ENCODE measurements at places on chromosomes 7 and 10.

- DNase-seq: no peak
Observed at GRCh38 chr10:95388539-95388938, 97.7 kb upstream of the PDLIM1 start.

GRCh38 chr7:50807026-50807730, 24.5 kb upstream of the GRB10 start:
- no peak for DNase-seq

GRCh38 chr10:98077223-98077622, 46.8 kb upstream of the CRTAC1 start:
- DNase-seq: no peak

GRCh38 chr7:601595-602340, 82.1 kb upstream of the PDGFA start:
- DNase-seq: peak; percentile 74

DNA sequence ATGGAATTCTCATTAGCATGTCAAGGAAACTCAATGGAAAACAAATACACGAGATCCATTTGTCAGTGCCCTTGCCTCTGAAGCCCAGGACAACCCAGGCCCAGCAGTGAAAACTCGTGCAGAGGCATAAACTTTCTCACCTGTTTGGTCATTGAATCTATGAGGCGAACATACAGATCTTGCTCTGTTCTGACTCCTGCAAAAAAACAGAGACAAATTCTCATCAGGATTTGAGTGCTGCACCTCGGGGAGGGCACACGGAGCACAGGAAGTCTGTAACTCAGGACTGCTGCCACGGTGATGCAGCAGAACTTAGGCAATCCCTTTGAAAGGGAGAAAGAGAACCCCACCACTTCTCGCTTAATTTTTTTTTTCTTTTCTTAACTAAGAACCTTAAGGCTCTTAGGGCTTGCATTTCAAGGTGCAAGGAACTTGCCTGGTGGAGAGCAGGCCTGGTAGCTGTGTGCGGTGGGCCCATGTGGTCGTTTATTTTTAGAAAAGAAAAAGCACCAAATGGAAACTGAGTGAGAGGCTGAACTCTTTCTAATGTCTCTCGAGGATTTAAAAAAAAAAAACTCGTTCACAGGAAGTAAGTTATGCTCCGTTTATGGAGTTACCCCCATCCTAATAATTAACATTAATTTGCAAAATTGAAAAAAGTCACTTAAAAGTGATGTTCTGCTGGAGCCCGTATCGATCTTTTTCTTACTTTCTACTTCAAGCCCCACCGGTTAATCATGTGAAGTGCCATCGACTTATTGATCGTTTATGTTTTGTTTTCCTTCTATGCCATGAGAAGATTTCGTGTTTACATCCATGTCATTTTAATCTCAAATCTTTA, 1.8 kb downstream of the EBF3 start:
- DNase-seq: no peak

DNA sequence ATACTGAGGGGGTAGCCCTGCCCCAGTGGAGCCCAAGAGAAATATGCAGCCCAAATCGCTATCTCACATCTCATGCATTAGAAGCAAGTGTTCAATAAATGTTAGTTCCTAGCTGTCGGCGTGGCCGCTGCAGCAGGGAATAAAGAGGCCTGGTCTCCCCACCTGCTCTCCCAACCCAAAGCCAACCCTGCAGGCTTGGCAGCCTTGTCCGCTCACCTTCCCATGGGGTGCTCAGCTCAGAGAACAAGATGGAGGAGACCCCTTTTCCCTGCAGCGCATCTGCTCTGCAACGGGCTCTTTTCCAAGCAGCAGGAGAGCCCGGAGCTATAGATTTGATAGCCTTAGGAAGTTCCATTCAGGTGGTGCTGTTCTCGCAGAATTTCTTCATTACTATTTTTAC, 12.0 kb upstream of the DOCK1 start:
- no peak for DNase-seq

- no peak for DNase-seq
Observed at GRCh38 chr7:151566897-151567320, 47.2 kb upstream of the RHEB start.

All from CD4-positive, alpha-beta T cell (primary cell).